A549 treated with AZD2906 at 1 μM for 4 hours (cell line): ENCODE measurements at places on chromosomes 16 and 17. TPM values are rescaled to one million over a fixed set of nuclear protein-coding genes. Genes with fewer than 3 reads are reported as not detected.

Gene MYH2
- total RNA-seq: not detected in 5 replicates

Gene SMTNL2
- total RNA-seq: 0.17 to 0.74 TPM (median 0.51 TPM) in 5 replicates

Gene KRT33B
- total RNA-seq: 0.08 TPM in 1 of 5 replicates, not detected in the others

Gene SPATA2L
- 8.9 to 13.3 TPM (median 12.3 TPM) in 5 replicates for total RNA-seq

Gene TPSG1
- total RNA-seq: 0.07 to 0.16 TPM (median 0.13 TPM) in 4 of 5 replicates, not detected in the other

Gene CALB2
- total RNA-seq: 4.6 to 6.3 TPM (median 5.1 TPM) in 5 replicates

Gene CCDC200
- not detected in 5 replicates for total RNA-seq

Gene TNFRSF13B
- not detected in 5 replicates for total RNA-seq

Gene CCL8
- total RNA-seq: not detected in 5 replicates

Gene TP53TG3
- total RNA-seq: 0.49 to 1.1 TPM (median 0.86 TPM) in 5 replicates

Gene SPATA32
- 0.08 to 0.15 TPM (median 0.11 TPM) in 4 of 5 replicates, not detected in the other for total RNA-seq

Gene CRK
- 81.9 to 99.8 TPM (median 89.6 TPM) in 5 replicates for total RNA-seq
